ENCODE measurements at places on chromosomes 4 and X. TPM values are rescaled to one million over a fixed set of nuclear protein-coding genes. Genes with fewer than 3 reads are reported as not detected.
A peak's percentile ranks its signal among the peaks of the same experiment; 100 is the strongest.

GRCh38 chr4:76197971-76198410 is 15.6 kb downstream of the SCARB2 start:
- DNase-seq: peak; percentile 94

DNA sequence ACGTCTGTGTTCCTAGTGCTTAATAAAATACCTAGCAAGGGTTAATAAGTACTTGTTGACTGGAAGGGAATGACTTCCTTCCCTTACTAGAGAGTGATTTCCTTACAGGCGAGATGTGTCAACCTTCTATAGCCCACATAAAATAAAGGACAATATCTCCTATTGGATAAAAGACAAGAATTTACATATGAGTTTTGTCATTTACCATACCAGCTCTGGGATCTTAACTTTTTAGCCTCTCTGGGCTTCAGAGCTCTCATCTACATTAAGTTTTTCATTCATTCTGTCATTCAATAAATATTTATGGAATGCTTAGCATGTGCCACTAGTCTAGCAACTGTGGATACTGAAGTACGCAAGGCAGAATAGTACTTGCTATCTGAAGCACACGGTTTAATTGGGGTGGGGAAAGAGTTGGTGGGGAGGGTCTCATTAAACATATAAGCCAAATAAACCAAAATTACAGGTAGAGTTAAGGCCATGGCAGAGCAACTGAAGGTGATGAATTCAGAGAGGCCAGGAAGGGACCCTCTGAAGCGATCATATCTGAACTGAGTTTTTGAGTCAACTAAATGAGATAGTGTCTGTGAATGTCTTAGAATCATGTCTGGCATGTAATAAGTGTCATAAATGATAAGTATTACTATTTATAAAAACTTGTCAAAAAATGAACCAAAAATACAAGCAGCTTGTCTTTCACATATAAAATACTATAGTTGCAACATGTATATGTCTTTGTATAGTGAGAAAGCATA is 91.6 kb upstream of the BMP2K start:
- no peak for DNase-seq

- no peak for DNase-seq
Measured at GRCh38 chr4:118124997-118125396, 90.7 kb downstream of the NDST3 start.

GRCh38 chrX:15866147-15866546 is 11.5 kb upstream of the AP1S2 start:
- DNase-seq: no peak

- DNase-seq: peak; percentile 12
Measured at GRCh38 chr4:112284662-112285411, 867 bp downstream of the TIFA start.

DNA sequence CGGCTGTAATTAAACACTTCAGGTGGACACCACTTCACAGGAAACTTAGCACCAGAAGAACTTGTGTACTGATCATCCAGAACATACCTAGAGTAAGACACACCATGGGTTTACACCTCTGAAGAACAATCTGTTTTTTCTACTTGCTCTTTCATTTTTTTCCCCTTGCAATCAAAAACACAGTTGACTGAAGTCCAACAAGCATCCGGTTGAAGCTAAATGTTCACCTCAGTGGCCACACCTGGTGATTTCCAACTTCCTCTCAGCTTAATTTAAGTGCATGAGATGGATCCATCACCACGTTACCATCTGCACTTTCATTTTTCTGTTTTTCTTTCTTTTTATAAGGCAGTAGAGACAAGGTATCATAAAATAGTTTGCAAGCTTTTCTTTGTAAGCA is 4.9 kb upstream of the TXK start:
- DNase-seq: no peak

- no peak for DNase-seq
Measured at GRCh38 chr4:24260923-24261564, 323.3 kb downstream of the DHX15 start.

- DNase-seq: no peak
Measured at GRCh38 chr4:166875821-166876220, 358.5 kb downstream of the SPOCK3 start.

GRCh38 chr4:29619168-29619567 is 1101.0 kb upstream of the PCDH7 start:
- no peak for DNase-seq

- no peak for DNase-seq
Measured at GRCh38 chr4:92970996-92971395, 667.2 kb downstream of the GRID2 start.

GRCh38 chrX:109709129-109709631 is 23.9 kb downstream of the ACSL4 start:
- no peak for DNase-seq

DNA sequence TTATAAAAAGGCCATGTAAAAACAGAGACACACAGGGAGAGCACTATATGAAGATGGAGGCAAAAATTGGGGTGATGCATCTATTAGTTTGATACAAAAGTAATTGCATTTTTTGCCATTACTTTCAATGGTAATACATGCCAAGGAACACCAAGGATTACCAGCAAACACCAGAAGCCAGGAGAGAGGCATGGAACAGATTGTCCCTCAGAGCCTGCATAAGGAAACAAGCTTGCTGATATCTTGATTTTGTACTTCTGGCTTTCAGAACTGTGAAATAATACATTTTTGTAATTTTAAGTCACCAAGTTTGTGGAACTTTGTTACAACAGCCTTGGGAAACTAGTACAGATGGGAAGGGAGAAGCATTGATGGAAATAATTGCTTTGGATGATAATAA is 45.6 kb upstream of the BOD1L1 start:
- DNase-seq: no peak

GRCh38 chrX:150199803-150200202 is 163.3 kb upstream of the MAMLD1 start:
- no peak for DNase-seq

GRCh38 chr4:161952382-161952781 is 211.4 kb downstream of the FSTL5 start:
- no peak for DNase-seq

- DNase-seq: no peak
Measured at GRCh38 chrX:155056471-155056870, 14.5 kb downstream of the CMC4 start.

DNA sequence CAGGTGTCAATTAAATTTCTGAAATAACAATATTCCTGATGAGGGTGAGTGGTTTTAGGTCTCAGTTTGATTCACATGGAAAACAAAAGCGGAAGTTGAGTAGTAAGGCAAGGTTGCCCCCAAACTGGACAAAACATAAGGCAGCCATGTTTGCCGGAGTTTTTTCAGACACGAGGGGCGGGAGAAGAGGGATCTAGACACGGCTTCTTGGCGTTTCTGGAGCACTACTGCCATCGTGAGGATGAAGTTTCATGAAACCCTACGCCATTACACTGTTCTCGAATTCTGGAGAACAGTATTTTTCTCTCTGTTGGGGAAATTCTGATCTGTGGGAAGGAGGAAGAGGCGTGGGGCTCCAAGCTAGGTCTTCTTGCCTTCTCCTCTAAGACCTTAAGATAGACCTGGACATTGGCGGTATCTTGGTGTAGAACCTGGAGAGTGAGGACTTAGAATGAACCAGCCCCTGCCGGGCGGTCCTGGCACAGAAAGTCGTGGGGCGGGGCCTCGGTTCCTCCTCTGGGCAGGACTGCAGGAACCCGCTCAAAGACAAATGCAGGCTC is 160.3 kb downstream of the OR13H1 start:
- DNase-seq: peak; percentile 93

DNA sequence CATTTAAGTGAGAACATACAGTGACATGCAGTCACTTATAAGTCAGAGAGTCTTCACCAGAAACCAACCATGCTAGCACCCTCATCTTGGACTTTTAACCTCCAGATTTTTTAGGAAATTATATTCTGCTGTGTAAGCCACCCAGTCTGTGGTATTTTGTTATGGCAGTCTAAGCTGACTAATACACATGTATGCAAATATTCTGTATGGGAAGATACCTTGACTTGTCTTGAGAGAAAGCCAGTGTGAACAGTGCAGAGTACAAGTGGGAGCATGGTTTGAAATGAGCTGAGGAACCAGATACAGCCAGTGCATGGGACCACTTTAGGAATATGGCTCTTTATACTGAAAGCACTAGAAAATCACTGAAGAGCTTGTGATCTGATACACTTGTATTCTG is 110.4 kb upstream of the MAP9 start:
- no peak for DNase-seq

DNA sequence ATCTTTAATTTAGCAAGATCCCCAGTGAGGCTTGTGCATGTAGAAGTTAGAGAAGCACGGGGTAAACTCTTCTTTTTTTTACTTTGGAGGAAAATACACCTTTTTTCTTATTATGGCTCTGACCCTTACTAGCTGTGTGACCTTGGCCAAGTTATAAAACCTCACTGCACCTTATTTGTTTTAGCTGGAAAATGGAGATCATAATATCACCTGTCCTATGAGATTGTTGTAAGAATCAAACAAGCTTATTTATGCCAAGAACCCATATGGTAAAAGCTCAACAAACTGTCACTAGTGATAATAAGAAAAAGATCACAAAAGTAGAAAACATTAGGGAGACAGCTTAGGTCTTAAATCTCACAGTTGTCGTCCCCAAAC is 126.6 kb downstream of the PTTG2 start:
- DNase-seq: no peak

- peak; percentile 72 for DNase-seq
Measured at GRCh38 chr4:99405433-99406115, 29.6 kb downstream of the ADH7 start.

DNA sequence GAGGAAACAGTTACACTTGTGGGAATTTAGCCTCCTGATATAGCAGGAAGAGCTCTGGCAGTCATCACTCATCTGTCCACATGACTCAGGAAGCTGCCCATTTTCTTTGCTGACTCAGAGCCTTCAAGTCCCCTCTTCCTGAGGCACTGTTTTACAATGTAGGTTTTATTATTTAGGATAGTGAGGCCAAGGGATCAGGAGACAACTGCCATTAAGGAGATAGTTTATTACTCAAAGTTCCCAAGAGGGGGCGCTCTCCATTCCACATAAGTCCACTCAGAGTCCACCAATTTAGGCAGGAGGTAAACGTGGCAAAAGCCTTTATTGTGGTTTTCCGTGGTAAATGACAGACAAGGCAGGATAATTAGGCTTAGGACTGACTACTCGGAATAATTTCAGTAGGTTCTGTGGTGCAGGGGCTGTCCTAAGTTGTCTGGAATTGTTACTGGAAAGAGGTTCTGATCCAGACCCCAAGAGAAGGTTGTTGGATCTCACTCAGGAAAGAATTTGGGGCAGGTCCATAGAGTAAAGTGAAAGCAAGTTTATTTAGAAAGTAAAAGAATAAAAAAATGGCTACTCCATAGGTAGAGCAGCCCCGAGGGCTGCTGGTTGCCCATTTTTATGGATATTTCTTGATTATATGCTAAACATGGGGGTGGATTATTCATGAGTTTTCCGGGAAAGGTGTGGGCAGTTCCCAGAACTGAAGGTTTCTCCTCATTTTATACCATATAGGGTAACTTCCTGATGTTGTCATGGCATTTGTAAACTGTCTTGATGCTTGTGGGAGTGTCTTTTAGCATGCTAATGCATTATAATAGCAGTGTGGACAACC is 96.0 kb upstream of the RAB40AL start:
- peak; percentile 72 for DNase-seq

DNA sequence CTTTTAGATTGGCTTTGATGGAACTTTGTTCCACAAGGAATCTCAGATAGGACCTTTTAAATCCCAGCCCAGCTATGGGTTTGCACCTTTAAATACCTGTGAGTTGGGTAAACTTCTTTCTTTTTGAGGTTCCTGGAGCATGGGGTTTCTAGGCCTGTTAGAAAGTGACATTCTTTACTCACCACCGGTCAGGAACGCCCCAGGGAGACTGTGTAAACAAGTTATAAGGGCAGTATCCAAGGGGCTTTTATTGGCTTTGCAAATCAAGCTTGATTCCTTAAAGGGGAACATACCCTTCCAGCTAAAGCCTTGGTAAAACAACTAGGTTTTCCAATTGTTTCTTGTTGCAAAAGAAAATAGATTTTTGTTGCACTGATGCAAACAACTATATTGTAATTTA is 93.4 kb downstream of the TENT5D start:
- DNase-seq: no peak

DNA sequence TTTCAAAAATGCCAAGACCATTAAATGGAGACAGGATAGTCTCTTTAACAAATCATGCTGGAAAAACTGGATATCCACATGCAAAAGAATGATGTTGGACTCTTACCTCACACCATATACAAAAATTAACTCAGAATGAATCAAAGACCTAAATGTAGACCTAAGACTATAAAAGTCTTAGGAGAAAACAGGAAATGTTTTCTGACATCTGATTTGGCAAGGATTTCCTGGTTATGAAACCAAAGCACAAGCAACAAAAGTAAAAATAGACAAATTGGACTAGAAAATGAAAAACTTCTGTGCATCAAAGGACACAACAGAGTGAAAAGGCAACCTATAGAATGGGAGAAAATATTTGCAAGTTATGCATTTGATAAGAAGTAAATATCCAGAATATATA is 37.6 kb downstream of the ARFIP1 start:
- no peak for DNase-seq

GRCh38 chrX:155857561-155857960 is 23.6 kb upstream of the VAMP7 start:
- peak; percentile 20 for DNase-seq

DNA sequence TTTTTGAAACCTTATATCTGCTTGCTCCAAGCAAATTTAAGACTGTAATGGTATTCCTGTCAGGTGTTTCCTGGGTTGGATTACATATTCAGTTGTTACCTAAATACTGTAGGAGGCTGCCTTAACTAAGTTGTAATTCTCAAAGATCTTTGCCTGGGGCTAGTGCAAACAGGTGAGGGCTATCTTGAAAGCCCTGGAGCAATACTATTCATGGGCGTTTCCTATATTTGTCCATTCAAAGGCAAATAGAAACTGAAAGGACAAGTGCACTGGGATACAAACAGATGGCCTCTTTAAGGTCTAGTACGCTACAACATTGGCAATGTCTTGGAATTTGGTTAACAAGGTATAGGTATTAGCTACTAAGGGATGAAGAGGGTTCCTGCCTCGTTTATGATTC is 84.1 kb upstream of the CT45A1 start:
- no peak for DNase-seq

GRCh38 chr4:66842026-66842723 is 703.1 kb downstream of the CENPC start:
- DNase-seq: no peak

GRCh38 chr4:122827258-122827878 is 737 bp downstream of the FGF2 start:
- peak; percentile 17 for DNase-seq

The GAGE2A gene
- total RNA-seq: 61.3 TPM

The LPAR4 gene
- total RNA-seq: not detected

The CT55 gene
- total RNA-seq: 7.1 TPM

The CTAG1A gene
- not detected for total RNA-seq

The ARAP2 gene
- total RNA-seq: 14.4 TPM

The STARD8 gene
- 0.34 TPM for total RNA-seq

The GK gene
- total RNA-seq: 9.6 TPM

The FABP2 gene
- total RNA-seq: not detected

The GAB3 gene
- 0.61 TPM for total RNA-seq

The NXF2B gene
- total RNA-seq: 0.16 TPM

The CDKL2 gene
- total RNA-seq: not detected

The GCNA gene
- total RNA-seq: 0.88 TPM

The OPHN1 gene
- total RNA-seq: 72.0 TPM

The PCDH18 gene
- 1.1 TPM for total RNA-seq

The SMARCA1 gene
- 46.9 TPM for total RNA-seq

Data from SK-MEL-5 (cell line).